HCT116 (cell line): ENCODE measurements at places on chromosomes 16 and 17. TPM values are rescaled to one million over a fixed set of nuclear protein-coding genes. Genes with fewer than 3 reads are reported as not detected.
A peak's percentile ranks its signal among the peaks of the same experiment; 100 is the strongest.

Gene CARHSP1
- 79.7 TPM for total RNA-seq

Gene PIK3R5
- total RNA-seq = 2.5 TPM

Gene MGAT5B
- total RNA-seq = 4.4 TPM

Gene DNAH2
- total RNA-seq = 2.0 TPM

DNA sequence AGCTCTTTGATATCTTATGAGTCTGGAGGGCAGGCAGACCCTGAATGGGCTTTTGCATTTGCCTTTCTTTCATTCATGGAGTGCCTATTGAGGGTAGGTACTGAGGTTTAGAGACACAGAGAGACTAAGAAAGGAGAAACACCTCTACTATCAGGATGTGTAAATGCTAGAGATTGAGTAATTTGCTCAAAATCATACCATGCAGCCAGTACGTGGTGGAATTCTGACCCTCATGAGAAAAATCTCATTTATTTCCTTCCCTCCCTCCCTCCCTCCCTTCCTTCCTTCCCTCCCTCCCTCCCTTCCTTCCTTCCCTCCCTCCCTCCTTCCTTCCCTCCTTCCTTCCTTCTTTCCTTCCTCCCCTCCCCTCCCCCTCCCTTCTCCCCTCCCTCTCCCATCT, 18.4 kb upstream of the NFATC3 start:
- DNase-seq = no peak

DNA sequence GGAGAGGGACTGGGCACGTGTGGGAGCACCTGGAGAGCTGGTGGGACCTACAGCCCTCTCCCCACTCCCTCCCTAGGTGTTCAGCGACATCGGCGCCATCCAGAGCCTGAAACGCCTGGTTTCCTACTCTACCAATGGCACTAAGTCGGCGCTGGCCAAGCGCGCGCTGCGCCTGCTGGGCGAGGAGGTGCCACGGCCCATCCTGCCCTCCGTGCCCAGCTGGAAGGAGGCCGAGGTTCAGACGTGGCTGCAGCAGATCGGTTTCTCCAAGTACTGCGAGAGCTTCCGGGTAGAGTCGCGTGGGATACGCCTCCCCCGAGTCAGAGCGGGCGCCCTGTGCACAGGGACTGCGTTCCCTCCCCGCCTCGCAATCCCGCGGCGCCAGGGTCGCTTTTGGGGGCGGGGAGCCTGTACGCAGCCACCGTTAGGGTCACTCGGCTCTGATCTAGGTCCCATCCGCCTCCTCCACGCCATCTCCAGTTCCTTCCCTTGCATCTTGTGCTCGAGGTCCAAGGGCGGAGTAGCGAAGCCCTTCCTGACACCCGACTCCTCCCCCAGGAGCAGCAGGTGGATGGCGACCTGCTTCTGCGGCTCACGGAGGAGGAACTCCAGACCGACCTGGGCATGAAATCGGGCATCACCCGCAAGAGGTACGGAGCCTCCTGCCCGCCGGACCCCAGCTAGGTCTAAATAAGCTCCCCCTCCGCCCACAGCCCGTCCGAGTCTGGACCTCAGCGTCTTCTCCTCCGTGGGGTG, 13.0 kb downstream of the SARM1 start:
- no peak for DNase-seq

- no peak for DNase-seq
These were observed 55.6 kb upstream of the CIBAR2 start for GRCh38 chr16:85167589-85168537.

DNA sequence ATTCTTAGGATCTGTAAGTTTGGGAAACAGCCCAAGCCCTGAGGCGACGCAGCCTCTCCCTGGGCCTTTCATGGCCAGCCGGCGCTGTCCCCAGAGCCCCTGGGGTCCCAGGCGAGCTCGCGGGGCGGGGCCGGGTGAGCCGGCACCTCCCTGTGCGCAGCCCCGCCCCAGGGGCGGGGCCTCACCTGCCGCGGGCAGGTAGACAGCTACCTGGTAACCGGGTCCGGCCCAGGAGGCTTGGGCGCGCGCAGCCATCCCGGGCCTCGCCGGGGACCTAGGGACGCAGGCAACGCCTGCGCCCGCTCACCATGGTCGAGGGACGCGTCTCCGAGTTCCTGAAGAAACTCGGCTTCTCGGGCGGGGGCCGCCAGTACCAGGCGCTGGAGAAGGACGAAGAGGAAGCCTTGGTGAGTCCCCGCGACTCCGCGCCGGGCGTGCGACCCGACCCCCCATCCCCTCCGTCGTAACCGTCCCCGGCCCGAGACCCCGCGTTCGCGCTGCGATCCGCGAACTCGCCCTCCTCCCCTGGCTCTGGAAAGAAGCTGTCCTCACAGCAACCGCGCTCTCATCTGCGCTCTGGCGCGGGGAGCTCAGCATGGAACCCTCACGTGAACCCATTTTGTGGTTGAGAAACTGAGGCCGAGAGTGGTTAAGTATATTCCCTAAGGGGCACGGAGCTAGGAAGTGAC, at the start of gene ATP2C2:
Gene ATP2C2, plus strand, starts transcription at position 231 of the 689 bp plus-strand sequence. Its CDS starts 78 bp downstream, at position 309.
- peak; percentile 51 for DNase-seq
